Left hindlimb (tissue), 1 donor: ENCODE measurements at places on chromosomes 7 and 10.
A peak's percentile ranks its signal among the peaks of the same experiment; 100 is the strongest.

GRCh38 chr7:131244259-131244852 is 83.3 kb upstream of the MKLN1 start:
- no peak for DNase-seq

DNA sequence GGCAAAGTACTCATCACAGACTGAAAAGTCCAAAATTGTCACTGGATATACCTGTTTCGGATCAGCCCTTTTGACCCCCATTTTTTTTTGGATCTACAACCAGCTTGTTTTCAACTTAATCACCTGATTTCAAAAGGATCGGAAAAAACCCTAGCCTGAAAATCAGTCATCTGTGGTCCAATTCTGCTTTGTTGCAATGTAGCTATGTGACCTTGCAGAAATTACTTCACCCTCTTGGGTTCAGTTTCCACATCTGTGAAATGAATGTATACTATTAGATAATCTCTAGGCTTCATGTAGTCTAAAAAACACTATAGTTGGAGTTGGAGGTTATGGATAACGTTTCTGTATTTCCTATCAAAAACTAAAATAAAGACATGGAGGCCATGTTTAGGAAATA is 37.1 kb downstream of the STEAP4 start:
- no peak for DNase-seq

GRCh38 chr7:44962483-44963251 is 16.1 kb downstream of the MYO1G start:
- peak; percentile 70 for DNase-seq

DNA sequence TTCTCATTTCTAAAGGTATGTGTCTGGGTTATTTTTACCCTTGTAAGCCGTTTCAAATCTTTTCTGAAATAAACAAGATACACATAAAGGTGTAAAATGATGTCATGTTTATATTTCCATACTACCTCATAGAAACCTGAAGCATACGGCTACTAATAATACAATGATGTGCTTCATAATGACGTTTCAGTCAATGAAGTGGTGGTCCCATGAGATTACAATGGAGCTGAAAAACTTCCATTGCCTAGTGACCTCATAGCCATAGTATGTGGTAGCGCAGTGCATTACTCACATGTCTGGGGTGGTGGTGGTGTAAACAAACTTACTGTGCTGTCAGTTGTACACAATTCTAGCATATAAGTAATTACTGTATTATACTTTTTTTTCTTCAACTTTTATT is 24.9 kb downstream of the EPDR1 start:
- no peak for DNase-seq

GRCh38 chr7:73972614-73973013 is 55.4 kb upstream of the ELN start:
- DNase-seq: no peak

DNA sequence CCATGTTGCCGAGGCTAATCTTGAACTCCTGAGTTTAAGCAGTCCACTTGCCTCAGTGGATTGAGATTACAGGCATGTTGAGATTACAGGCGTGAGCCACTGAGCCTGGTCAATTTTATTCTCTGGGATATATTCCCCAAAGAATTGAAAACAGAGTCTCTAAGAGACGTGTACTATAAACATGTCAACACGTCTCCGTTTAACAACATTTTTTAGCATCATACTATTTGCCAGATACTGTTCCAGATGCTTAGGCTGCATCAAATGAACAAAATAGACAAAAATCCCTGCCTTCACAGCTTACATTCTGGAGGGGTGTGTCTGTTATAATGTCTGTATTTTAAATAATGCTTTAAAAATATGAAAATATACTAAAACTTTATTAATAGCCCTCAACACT is 54.1 kb upstream of the PRKG1 start:
- no peak for DNase-seq

GRCh38 chr7:35681231-35682029 is 13.5 kb downstream of the HERPUD2 start:
- DNase-seq: no peak

GRCh38 chr10:123250640-123251039 is 96.4 kb downstream of the BUB3 start:
- no peak for DNase-seq

DNA sequence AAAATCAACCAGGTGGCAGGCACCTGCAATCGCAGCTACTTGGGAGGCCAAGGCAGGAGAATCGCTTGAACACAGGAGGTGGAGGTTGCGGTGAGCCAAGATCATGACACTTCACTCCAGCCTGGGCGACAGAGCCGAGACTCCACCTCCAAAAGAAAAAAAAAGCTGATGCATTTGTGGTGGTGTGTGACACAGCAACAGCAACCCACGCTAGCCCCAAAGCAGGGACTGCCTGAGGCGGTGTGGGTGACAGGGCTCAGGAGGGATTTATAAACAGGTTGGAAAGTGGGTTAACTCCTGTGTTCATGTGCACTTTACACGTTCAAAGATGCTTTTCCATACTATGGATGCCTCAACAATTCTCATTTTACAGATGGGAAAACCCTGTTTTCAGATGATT is 395.9 kb upstream of the PODXL start:
- no peak for DNase-seq

DNA sequence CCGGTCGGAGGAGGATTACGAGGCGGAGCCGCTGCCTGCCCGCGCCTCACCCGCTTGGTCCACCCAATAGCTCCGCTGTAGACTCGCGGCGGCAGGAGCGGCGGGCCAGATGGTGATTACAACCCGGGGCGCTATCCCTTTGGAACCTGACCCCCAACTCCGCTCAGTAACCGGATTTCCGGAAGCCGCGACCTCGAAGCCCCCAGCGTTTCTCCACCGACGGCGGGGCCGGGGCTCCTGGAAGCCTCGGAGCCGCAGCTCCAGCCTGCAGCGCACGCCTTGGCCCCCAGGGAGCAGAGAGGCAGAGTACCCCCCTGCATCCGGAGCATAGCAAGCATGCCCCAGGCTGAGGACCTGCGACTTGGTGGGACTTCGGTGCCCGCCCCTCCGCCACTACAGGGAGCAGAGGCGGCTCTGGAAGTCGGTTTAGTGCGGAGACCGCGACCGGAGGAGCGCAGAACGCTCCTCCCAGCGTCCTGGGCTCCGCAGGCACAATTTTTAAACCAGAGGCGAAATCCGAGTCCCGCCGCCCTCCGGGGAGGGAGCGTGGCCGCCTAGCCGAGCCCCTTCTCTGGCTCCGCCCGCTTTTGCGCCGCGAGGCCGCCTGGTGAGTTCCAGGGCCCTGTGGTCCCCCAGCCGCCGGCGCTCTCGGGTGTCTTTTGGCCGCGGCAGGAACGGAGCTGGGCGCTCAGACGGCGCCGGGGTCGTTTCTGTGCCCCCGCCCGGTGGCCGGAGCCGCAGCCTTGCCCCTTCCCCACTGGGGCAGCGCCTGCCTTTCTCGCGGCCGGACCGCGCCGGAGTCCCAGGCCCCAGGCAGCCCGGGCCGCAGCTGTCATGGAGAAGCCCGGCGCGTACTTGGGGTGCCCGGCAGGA is 28.2 kb upstream of the BMS1 start:
- peak; percentile 54 for DNase-seq

DNA sequence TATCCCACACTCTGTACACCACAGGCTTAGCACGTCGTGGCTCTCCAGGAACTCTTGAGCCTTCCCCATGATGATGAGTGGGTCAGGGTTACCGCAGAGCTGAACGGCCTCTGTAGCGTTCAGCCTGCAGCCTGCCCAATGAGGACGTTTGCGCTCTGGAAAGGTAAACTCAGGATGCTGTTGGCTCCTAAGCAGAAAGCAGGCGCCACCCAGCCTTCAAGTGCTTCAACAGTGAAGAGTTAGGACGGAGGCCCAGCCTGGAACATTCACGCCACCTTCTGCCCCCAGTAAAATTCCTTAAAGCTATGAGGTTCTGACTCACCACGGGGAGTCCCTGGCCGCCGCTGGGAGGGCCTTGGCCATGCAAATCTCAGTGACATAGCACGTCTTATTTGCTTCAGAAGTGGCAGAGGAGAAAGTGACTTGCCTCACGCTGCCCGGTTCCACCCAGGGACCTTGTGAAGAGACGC is 161.5 kb upstream of the SH2B2 start:
- DNase-seq: peak; percentile 66

DNA sequence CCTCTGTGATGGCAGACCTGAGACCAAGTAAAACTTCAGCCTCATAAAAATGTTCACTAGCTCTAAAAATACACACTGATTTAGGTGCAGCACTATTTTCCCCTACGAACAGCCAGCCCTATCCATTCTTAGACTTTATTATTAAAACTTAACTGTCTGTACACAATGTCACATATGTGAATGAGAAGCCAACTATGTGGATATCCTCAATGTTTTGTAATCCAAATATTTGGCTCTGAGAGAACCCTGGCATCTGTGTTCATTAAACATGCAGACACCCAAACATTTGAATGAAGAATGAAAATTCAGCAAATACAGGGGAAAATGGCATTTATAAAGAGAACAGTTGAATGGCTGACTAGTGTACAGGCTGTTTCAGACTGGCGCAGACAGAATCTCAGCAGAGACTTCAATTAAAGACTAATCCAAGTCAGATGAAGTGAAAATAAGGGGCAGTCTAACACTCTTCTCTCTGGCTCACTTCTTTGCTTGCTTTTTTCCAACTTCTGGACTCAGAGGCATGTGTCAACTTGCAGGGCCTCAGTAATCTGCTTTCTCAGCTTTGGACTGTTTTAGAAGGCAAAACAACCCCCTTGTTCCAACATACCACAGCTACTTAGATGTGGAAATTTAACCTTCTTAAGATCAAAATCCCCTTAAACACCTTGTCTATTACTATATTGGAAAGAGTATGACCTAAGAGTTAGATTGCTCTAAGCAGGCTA is 47.4 kb upstream of the FAM180A start:
- no peak for DNase-seq

- DNase-seq: no peak
Observed at GRCh38 chr7:90817151-90817550, 221.0 kb downstream of the CDK14 start.

DNA sequence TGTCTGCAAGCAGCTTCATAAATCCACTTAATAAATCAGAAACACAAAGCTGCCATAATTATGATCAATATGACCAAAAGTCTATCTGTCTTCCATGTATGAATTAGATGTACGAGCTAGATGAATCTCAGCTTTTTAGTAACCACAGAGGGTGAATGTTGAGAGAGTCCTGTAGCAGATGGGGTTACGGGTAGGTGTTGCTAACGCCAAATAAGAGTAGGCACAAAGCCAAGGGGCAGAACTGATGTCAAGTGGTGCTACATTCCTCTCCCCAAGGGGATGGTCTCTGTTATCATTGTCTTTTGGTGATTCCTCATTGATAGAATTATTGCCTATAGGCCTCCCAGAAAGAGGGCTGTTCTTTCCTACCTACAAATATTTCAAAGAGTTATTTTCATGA is 257.8 kb downstream of the PCLO start:
- no peak for DNase-seq

GRCh38 chr7:33926535-33926934 is 21.2 kb downstream of the BMPER start:
- no peak for DNase-seq

DNA sequence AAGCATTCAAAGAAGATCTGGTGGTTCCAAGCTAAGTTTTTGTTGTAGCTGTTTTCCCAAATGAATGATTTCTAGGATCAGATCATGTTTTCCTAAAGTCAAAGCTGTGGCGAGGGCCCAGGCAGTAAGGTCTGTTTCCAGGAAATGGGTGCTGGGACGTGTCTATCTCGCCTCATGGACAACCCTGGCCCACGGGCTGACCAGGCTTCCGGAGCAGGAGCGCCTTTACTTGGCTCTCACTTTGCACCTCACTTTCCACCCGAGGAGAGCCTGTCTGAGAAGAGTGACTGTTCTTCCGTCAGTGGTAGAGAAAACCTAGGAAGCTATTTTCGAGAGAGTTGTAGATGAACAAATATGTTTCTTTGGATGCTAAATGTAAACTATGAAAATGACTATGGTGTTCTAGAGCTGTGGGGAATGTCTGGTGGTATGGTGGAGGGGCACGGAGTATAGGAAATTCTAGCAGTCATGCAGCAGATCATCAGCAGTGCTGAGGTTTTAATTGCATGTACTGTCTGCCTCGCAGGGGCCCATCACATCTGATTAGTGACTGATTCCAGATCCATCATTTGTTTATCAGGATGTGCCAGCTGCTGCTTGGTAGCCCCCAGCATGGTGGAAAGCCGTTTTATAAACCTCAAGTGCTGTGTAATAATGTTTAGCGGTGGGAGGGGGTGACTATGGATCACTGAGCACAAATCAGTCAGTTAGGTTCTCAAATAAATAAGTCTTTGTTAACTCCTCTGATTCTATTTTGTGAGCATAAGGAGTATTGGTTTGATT is 66.6 kb downstream of the VWC2 start:
- DNase-seq: no peak

GRCh38 chr7:28095231-28095630 is 85.4 kb downstream of the JAZF1 start:
- no peak for DNase-seq

DNA sequence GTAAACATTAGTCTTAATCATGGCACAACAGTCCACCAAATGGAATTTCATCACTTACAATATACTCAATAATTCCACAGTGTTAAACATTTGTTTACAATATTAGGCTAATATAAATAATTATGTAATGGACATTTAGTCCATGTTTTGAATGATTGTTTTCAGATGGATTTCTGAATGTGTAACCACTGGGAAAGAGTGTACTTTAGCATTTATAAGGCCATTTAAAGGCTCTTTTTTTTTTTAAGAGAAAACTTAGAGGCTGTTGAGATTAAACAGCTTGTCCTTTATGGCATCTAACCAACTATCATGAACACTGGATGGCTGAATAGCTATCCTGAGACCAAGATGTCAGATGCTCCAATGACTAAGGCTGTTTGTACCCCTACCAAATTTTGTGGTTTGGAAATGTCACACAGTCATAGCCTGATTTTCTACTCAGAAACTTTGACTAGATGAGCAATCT is 248.3 kb upstream of the GLI3 start:
- no peak for DNase-seq

DNA sequence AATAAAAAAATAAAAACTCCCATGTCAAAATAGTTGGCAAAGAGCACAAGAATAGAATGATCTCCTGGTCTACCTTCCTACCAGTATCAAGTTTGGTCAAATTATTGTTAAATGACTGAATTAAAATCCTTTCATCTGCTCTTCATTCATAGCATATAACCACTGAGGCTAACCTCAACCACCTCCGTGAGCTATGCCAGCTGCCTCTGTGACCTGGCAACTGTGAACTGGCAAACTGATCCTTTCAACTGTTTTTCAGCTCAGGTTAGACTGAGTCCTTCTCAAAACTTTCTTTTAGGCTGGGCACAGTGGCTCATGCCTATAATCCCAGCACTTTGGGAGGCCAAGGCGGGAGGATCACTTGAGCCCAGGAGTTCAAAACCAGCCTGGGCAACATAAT is 36.1 kb downstream of the NUDCD3 start:
- DNase-seq: no peak

GRCh38 chr10:44354771-44355170 is 30.1 kb downstream of the CXCL12 start:
- no peak for DNase-seq

GRCh38 chr7:26083113-26083512 is 68.9 kb upstream of the NFE2L3 start:
- DNase-seq: no peak

GRCh38 chr10:7272008-7272407 is 138.8 kb downstream of the SFMBT2 start:
- DNase-seq: no peak

- no peak for DNase-seq
Observed at GRCh38 chr10:110730345-110731050, 86.4 kb downstream of the RBM20 start.
